ENCODE measurements at places on chromosomes 1 and 21. TPM values are rescaled to one million over a fixed set of nuclear protein-coding genes. Genes with fewer than 3 reads are reported as not detected.
A peak's percentile ranks its signal among the peaks of the same experiment; 100 is the strongest.

KHDC4 gene
- total RNA-seq: 22.6 TPM

SPRR2D gene
- not detected for total RNA-seq

DNA sequence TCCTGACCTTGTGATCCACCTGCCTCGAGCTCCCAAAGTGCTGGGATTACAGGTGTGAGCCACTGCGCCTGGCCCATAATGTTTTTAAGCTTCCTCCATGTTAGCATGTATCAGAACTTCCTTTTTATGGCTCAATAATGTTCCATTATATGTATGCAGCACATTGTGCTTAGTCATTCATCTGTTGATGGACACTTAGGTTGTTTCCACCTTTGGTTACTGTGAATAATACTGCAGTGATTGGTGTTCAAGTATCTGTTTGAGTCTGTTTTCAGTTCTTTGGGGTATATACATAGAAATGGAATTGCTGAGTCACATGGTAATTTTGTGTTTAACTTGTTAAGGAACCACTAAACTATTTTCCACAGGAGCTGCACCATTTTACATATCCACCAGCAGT lies 17.7 kb downstream of the CMPK1 start:
- DNase-seq: no peak

DNA sequence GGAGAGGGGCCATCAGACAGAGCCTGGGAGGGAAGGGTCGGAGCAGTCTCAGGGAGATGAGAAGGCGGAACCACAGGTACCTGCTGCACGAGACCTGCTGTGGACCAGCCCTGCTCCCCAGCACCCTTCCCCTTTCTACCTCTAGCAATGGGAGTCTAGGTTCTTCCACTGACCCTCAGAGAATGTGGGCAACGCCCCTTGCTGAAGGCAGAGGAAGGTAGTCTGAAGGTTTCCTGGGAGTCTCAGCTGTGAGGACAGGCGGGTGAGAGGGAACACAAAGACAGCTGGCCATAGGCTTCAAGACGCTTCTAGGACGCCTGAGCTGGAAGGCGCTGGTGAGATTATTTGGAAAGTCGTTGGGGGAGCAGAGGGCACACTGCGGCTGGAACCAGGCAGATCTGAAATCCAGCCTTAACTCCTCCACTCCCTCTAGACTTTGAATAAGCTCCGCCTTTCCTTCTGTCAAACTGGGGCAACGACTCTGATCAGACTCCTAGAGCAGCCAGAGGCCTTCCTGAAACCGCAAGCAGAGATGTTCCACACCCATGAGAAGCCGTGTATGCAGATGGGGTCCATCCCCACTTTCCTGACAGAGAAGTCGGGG lies 18.1 kb downstream of the SLC45A3 start:
- no peak for DNase-seq

DNA sequence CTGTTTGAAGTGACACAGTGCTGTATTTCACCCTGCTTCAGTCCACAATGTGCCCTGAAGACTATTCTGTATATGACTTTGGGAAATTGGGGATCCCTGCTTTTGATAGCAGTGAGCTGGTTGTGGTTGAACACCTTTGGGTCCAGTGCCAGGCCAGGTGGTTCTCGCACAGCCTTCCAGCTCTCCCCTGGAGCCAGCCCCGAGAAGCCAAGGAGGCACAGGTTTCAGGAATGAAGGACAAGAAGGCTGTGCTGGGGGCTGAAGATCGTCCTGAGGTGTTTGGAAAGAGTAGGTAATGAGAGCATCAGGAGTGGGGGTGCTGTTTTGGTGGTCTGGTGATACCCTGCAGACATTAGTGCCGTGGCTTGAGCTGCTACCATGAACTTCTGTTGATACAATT lies 131.4 kb upstream of the COL6A1 start:
- no peak for DNase-seq

GRCh38 chr1:8903908-8904650 lies 25.6 kb upstream of the ENO1 start:
- no peak for DNase-seq

DNA sequence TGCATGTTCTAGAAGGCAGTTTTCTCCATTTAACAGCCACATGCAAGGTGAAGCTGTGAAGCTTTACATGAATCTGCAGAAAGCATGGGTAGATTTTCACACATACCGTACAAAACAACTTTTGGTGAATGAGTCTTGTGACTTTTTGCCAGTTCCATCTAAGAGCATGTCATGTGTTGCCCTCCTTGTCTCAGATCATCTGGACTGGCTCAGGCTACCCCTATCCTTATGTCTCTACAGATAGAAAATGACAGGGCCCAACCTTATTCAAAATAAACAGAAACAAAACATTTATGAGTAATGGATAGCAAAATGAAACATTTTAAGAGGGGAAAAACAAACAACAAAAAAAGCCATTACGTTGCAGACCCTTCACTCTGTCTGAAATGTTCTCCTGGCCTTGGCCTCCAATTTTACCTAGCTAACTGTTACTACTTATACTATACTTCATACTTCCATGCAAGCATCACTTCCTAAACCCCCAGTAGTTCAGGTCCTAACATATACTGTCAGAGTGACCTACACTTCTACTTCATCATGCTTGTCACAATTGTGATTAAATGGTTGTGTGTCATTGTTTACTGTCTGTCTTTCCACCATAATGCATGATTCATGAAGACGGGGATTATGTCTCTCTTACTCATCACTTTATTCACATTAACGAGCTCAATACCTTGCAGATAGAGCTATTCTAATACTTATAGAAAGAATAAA lies 39.0 kb downstream of the LRRC8C start:
- no peak for DNase-seq

DNA sequence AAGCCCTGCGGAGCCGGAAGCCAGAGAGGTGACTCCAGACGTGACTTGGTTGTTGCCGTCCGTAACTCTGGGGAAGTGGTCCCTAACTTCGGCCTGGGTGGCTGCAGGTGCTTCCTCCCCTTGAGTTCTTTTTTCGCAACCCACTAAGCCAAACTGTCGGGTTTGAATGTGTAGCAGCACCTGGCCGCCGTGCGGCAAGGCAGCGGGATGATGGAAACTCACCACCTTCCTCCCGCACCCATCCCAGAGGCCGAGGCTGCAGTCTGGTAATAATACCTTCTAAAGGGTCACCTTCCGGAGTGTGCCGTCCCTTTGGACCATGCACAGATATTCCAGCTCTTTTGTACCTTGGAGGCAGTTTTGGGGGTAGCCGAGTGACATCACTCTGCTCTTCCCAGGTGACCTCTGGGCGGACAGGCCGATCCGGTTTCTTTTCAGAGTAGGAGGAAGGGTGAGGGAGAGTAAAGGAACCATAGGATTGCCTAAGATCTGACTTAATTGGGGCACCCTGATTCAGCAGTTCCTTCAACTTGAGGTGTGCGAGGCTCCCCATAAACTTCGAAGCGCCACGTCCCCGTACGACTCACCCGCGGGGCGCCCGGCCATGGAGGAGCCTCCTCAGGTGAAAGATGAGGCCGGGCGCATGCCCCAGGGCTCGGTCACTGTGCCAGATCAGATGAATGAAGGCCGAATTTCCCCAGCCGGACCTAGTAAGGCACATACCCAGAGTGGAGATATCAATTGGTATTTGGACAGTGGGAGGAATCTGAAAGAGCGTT lies 1.0 kb downstream of the KCNK1 start:
- no peak for DNase-seq

SZT2 gene
- total RNA-seq: 27.0 TPM

DNA sequence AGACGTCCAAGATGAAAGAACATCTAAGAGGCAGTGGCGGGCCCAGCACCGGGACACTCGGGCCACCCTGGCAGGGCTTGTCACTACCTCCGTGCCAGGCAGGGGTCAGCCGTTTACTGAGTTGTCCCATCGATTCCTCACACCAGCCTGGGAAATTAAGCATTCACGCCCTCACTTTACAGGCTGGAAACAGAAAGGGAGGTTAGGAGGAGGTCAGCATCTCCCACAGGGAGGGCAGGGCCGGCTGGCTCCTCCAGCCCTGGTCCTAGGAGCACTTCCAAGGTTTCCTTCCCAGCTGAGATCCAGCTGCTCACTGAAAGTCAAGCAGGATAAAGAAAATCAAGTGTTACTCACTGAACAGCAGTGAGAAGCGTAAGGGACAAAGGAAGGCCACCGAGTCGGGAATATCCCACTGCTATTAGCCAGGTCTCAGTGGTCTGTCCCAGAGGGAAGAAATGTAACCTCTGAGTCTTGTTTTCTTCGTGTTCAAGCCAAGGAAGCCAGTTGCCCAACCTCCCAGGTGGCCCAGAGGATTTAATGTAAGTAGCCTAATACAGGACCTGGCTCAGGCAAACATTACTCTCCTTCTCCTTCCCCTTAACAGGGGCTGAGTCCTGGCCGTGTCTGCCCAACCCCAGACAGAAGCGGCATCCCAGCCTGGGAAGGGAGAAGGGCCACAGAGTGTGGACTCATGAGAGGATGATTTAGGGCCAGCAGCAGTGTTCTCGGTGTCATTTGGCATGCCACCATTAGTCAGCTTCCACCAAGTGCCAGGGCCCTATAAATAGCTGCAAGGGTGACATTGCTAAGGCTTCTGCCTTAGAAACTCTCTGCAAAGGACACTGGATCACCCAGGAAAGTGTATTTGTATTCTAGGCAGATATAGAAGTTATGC lies 203.1 kb upstream of the GALNT2 start:
- peak; percentile 60 for DNase-seq

DNA sequence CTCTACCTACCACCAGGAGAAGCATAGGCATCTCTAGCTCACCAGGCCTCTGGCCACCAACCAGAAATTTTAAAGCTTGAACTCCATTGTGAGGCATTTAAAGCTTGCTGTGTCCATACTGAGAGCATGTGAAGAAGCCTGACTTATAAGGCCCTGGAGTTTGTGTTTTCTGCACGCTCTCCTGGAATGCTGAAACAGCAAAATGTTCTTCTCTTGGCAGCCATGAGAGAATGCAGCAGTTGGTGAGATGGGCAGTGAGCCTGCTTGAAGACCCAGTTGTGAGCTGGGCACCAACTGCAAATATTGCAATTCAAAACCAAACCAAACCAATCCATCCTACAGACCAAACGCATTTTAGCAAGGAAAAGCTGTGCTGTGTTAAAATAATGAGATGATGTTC lies 170.0 kb upstream of the IVNS1ABP start:
- no peak for DNase-seq

DNA sequence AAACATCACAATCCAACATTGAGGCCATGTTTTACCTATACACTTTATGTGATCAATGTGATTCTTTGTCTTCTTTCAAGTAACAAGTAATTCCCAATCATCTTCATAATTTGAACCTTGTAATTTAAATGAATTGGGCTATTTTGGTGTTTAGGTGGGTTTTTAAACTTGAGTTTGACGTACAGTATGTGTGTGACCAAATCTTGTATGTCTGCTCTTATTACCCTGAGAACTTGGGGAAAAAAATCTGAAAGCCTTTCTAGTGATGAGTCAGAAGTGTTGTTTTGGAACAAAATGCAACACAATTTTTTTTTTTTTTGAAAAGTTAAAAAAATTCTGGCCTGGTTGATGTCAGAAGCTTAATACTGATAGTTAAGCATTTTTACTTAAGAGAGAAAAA lies 68.5 kb downstream of the HHAT start:
- DNase-seq: no peak

OR2L13 gene
- total RNA-seq: not detected

- no peak for DNase-seq
Measured at GRCh38 chr1:194889310-194889709, 1702.9 kb upstream of the B3GALT2 start.

- no peak for DNase-seq
Measured at GRCh38 chr1:182261655-182262054, 129.9 kb downstream of the GLUL start.

DNA sequence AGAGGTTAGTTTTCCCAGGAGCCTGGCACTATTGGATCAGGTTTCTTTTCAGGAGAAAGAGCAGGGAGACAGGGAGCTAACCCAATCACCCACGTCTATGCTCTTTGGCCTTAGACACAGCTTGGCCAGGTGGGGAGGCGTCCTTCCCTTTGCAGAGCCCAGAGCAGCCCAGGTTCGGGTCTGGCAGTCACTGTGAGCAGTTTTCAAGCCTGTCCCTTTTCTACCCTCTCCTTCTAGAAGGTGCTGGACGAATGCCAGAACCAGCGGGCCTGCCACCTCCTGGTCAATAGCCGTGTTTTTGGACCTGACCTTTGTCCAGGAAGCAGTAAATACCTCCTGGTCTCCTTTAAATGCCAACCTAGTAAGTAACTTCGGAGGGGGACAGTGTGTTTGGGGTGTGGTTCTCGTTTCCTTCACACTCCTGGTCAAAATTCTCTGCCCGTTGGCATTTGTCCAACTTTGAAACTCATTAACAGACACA lies 44.9 kb downstream of the EVA1C start:
- DNase-seq: peak; percentile 65

- no peak for DNase-seq
Measured at GRCh38 chr1:39088658-39089057, 62.5 kb downstream of the NDUFS5 start.

CHIA gene
- total RNA-seq: not detected

EXTL1 gene
- 15.8 TPM for total RNA-seq

DNA sequence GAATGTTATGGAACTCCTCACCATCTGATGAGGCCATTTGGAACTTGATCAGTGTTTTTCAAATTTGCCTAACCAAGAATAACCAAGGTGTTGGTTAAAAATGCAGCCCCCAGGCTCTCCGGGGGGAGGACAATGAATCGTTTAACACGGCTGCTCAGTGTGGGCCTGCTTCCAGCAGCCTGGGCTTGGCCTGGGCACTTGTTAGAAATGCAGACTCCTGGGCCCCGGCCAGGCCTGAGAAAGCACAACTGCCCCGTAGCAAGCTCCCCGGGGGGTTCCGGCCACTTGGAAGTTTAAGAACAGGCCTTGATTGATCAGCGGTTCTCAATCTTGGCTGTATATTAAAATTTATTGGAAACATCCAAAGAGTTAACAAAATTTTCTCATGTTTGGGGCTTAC lies 22.8 kb upstream of the C2CD2 start:
- no peak for DNase-seq

- no peak for DNase-seq
Measured at GRCh38 chr1:206878456-206878855, 13.0 kb downstream of the IL20 start.

GRCh38 chr1:153951801-153952200 lies 5.3 kb upstream of the DENND4B start:
- peak; percentile 26 for DNase-seq

GRCh38 chr1:119878171-119878570 lies 18.1 kb downstream of the ADAM30 start:
- no peak for DNase-seq

CPLANE2 gene
- total RNA-seq: 9.7 TPM

DNA sequence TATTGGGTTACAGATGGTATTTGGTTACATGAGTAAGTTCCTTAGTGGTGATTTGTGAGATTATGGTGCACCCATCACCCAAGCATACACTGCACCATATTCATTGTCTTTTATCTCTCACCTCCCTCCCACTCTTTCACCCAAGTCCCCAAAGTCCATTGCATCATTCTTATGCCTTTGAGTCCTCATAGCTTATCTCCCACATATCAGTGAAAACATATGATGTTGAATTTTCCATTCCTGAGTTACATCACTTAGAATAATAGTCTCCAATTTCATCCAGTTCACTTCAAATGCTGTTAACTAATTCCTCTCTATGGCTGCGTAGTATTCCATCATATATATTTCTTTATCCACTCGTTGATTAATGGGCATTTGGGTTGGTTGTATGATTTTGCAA lies 36.8 kb upstream of the ZNF678 start:
- DNase-seq: no peak
